Activated T-helper 1 cell treated with anti-CD3 and anti-CD28 coated beads, Interleukin-12 subunit alpha, Interleukin-12 subunit beta, Interleukin-2, Interleukin-4 antibody, amounts not matched to agents 30 ng/mL and 10 ng/mL and 1 ng/mL, durations not matched to agents 14 hours and 24 hours and 36 hours (primary cell): ENCODE measurements at places on chromosomes 11 and 22. TPM values are rescaled to one million over a fixed set of nuclear protein-coding genes. Genes with fewer than 3 reads are reported as not detected.

Gene DAGLA
- 0.18 and 0.20 TPM in 2 replicates for total RNA-seq

DNA sequence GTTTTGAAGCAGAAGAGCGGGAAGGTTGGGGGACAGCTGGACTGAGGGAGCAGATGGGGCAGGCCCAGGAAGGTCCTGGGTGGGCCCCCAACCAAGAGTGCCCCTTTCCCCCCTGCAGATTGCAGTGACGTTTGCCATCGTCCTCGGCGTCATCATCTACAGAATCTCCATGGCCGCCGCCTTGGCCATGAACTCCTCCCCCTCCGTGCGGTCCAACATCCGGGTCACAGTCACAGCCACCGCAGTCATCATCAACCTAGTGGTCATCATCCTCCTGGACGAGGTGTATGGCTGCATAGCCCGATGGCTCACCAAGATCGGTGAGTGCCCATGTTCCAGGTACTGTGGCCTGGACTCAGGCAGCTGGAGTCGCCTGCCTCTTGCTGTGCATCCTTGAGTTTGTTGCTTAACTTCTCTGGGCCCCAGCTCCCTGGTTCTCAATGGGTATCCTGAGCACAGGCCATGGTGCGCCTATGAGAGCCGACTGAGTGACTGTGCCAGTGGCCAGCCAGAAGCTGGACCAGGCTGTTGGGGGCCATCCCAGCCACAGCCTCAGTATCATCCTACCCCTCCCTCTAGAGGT lies 42.0 kb upstream of the FADD start:
- DNase-seq, result no peak
- peaks cover 1% of the 10 kb centered on the region for H3K27me3 ChIP-seq
- H3K4me3 ChIP-seq, result no peak overlapping the region
- H3K27ac ChIP-seq, result no peak overlapping the region

Gene ANO9
- total RNA-seq, result 33.1 and 33.8 TPM in 2 replicates

DNA sequence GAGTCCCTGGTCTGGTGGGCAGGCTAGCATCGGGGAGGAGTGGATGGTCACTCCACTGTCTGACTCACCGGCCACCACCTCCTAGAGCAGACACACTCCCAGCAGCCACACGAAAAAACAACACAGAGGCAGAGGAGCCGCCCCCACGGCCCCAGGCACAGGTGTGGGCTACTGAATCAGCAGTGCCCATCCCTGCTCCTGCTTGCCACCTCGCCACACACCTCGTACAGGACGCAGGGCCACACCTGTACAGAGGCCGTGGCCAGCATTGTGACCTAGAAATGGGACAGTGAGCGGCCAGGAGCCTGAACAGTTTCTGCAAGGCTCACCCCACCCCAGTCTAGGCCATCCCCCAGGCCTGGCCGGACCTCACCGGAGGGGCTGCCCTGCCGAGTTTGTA lies 14.0 kb downstream of the TRIM29 start:
- no peak for DNase-seq
- no peak overlapping the region for H3K4me3 ChIP-seq
- H3K4me1 ChIP-seq, result no peaks in the 10 kb centered on the region

Gene PGA5
- not detected in 2 replicates for total RNA-seq

Gene SCN4B
- total RNA-seq, result 0.08 TPM in 1 of 2 replicates, not detected in the other

DNA sequence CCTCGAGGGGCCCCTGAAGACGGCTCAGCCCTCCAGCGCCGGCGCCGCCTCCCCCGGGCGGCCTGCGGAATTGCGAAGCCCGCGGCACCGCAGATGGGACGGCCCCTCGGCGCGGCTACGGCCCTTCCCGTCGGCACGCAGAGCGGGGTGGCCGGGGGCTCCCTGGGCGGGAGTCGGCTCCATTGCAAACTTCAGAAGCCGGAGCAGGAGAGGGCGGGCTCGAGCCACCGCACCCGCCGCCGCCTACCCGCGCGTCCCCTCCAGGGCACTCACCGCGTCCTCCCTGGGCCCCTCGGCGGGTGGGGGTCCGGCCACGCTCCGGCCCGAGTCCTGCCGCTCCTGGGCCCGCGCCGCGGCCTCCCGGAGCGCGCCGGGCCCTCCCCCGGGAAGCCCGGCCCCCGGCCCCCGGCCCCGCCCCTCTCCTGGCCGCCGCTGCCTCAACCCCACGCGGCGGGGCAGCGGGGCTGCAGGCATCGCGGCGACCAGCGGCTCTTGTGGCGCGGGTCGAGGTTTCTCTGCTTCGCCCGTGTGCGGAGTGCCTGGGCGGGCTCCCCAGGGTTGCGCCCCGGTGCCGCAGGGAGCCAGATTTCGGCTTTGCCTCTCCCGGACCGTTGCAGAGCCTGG lies at the start of gene PACSIN3:
Gene PACSIN3 (minus strand): TSS at position 359 of the 624 bp plus-strand sequence. CDS start 3,707 bp downstream, outside the sequence.
- H3K36me3 ChIP-seq, result peaks cover 3% of the 10 kb centered on the region
- H3K4me1 ChIP-seq, result no peaks in the 10 kb centered on the region
- H3K27ac ChIP-seq, result no peak within 1 kb of the TSS
- peak within 1 kb of the TSS; percentile 79 for H3K4me3 ChIP-seq
- H3K27me3 ChIP-seq, result peaks cover 44% of the 10 kb centered on the region
- peak; percentile 29 for DNase-seq

GRCh38 chr22:36471341-36471821 lies 10.1 kb downstream of the TXN2 start:
- H3K27ac ChIP-seq, result no peak overlapping the region
- peaks cover 36% of the 10 kb centered on the region for H3K36me3 ChIP-seq
- peaks cover 27% of the 10 kb centered on the region for H3K4me1 ChIP-seq
- DNase-seq, result no peak

Gene CLMP
- total RNA-seq, result not detected in 2 replicates

DNA sequence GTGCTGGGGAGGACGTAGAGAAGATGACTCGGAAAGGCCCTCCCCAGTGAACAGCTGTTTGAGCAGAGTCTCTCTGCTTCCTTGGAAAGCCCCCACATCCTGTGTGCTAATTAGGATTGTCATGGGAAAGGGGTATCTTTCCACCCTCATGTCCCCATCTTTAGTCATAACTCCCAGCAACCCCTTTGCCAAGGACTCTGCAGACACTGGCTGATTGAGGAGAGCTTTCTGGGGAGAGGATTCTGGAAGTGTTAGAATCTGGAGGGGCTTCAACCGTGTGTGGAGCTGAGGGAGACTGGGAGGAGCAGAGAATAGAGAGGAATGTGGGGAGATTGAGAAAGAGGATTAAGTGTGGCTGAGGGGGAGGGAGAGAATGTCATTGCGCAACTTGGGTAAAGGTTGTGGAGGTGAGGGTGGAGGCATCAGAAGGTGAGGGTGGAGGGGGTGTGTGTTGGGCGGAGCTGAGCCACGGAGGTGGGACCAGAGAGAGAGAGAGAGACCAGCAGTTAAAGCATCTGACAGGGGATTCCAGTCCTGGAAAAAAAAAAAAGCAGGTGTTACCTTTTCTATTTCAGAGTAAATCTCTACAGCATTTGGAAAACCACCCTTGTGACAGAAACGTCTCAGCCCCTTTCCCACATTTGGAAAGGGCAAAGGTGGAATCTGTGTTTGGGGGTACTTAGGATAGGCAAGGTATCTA lies 2.2 kb downstream of the DTX4 start:
- no peak overlapping the region for H3K4me3 ChIP-seq
- peaks cover 34% of the 10 kb centered on the region for H3K27me3 ChIP-seq
- H3K27ac ChIP-seq, result no peak overlapping the region
- H3K36me3 ChIP-seq, result no peaks in the 10 kb centered on the region

Gene C11orf42
- not detected in 2 replicates for total RNA-seq

Gene MYEOV
- 0.93 and 1.9 TPM in 2 replicates for total RNA-seq

- H3K4me1 ChIP-seq, result peaks cover 21% of the 10 kb centered on the region
- peaks cover 52% of the 10 kb centered on the region for H3K36me3 ChIP-seq
- no peaks in the 10 kb centered on the region for H3K27me3 ChIP-seq
- no peak overlapping the region for H3K4me3 ChIP-seq
Measured at GRCh38 chr22:20089226-20089976, 9.4 kb downstream of the DGCR8 start.

DNA sequence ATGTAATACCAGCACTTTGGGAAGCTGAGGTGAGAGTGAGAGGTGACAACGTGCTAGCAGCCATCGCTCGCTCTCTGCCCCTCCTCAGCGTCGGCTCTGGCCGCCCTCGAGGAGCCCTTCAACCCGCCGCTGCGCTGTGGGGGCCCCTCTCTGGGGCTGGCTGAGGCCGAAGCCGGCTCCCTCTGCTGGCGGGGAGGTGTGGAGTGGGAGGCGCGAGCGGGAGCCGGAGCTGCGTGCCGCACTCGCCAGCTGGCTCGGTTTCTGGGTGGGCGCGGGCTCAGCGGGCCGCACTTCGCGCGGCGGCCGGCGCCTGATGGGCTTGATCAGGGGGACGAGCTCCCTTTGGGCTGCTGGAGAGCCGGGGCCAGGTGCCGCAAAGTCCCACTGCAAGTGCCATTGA lies 98.9 kb upstream of the UBASH3B start:
- no peaks in the 10 kb centered on the region for H3K4me1 ChIP-seq
- DNase-seq, result no peak
- H3K36me3 ChIP-seq, result no peaks in the 10 kb centered on the region
- no peak overlapping the region for H3K27ac ChIP-seq
- no peak overlapping the region for H3K4me3 ChIP-seq

Gene FAT3
- not detected in 2 replicates for total RNA-seq

- peaks cover 21% of the 10 kb centered on the region for H3K27me3 ChIP-seq
- no peak for DNase-seq
- no peak overlapping the region for H3K4me3 ChIP-seq
- peaks cover 22% of the 10 kb centered on the region for H3K36me3 ChIP-seq
- no peak overlapping the region for H3K27ac ChIP-seq
Measured at GRCh38 chr11:130121445-130121978, 38.1 kb upstream of the ST14 start.

DNA sequence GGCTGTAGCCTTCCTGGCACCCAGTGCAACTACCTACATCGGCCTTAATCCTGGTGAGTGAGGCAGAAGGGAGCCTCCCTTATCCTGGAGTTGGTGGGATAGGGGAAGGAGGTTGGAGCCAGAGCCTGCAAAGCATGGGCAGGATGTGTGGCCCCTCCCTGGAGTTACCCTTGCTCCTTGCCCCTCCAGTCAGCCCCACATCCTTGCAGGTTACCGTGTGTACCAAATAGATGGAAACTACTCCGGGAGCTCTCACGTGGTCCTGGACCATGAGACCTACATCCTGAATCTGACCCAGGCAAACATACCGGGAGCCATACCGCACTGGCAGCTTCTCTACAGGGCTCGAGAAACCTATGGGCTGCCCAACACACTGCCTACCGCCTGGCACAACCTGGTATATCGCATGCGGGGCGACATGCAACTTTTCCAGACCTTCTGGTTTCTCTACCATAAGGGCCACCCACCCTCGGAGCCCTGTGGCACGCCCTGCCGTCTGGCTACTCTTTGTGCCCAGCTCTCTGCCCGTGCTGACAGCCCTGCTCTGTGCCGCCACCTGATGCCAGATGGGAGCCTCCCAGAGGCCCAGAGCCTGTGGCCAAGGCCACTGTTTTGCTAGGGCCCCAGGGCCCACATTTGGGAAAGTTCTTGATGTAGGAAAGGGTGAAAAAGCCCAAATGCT lies 3.9 kb downstream of the SMPD1 start:
- no peaks in the 10 kb centered on the region for H3K27me3 ChIP-seq
- peaks cover 32% of the 10 kb centered on the region for H3K4me1 ChIP-seq
- H3K27ac ChIP-seq, result no peak overlapping the region
- no peak overlapping the region for H3K4me3 ChIP-seq
- no peak for DNase-seq

Gene C22orf31
- total RNA-seq, result not detected in 2 replicates

Gene OR56B1
- total RNA-seq, result not detected in 2 replicates

- H3K27ac ChIP-seq, result peak overlapping the region; percentile 89
- H3K27me3 ChIP-seq, result no peaks in the 10 kb centered on the region
- peaks cover 46% of the 10 kb centered on the region for H3K36me3 ChIP-seq
- peak overlapping the region; percentile 65 for H3K4me3 ChIP-seq
- no peak for DNase-seq
- peaks cover 87% of the 10 kb centered on the region for H3K4me1 ChIP-seq
Measured at GRCh38 chr11:123457187-123457770, 27.2 kb downstream of the GRAMD1B start.

GRCh38 chr11:46352063-46352841 lies 5.0 kb downstream of the DGKZ start:
- peaks cover 64% of the 10 kb centered on the region for H3K4me1 ChIP-seq
- H3K27ac ChIP-seq, result peak overlapping the region; percentile 58
- peak; percentile 66 for DNase-seq
- peaks cover 7% of the 10 kb centered on the region for H3K36me3 ChIP-seq

DNA sequence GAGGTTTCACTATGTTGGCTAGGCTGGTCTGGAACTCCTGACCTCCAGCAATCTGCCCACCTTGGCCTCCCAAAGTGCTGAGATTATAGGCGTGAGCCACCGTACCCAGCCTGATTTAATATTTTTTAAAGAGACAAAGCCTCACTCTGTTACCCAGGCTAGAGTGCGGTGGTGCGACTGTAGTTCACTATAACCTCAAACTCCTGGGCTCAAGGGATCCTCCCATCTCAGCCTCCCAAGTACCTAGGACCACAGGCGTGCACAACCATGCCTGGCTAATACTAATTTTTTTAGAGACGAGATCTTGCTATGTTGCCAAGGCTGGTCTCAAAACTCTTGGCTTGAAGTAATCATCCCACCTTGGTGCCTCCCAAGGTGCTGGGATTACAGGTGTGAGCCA lies 13.5 kb downstream of the GTPBP1 start:
- no peak for DNase-seq
- no peak overlapping the region for H3K4me3 ChIP-seq
- H3K36me3 ChIP-seq, result peaks cover 49% of the 10 kb centered on the region
- peaks cover 16% of the 10 kb centered on the region for H3K4me1 ChIP-seq
- H3K27me3 ChIP-seq, result no peaks in the 10 kb centered on the region

Gene SYCE3
- 0.83 TPM in 1 of 2 replicates, not detected in the other for total RNA-seq
